ENCODE measurements at places on chromosomes 16 and 17.
A peak's percentile ranks its signal among the peaks of the same experiment; 100 is the strongest.

DNA sequence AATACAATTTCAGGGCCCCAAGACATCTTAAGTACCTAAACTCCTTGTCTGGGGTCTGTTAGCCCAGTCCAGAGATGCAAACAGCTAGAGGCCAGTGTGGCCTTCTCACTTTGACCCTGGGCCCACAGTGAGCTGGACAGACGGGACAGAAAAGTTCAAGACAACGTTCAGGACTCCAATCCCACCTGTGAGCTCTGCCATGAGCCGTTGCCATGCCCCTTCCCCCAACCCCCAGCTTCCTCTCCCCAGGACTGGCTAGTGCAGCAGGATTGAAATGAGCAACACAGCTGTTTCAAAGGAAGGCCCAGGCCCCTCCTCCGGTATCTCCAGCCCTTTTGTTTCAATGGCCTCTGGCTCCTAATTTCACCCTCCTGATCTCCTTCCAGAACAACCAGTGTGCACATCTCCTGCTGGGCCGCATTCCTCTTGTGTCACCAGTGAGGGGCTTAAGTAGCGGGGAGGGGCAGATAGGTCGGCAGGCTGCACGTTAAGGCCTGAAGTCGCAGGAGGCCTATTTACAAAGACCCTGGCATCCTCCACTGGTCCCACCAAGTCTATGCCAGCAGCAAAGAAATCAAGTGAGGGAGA lies 11.3 kb downstream of the AXIN2 start:
- DNase-seq = no peak

DNA sequence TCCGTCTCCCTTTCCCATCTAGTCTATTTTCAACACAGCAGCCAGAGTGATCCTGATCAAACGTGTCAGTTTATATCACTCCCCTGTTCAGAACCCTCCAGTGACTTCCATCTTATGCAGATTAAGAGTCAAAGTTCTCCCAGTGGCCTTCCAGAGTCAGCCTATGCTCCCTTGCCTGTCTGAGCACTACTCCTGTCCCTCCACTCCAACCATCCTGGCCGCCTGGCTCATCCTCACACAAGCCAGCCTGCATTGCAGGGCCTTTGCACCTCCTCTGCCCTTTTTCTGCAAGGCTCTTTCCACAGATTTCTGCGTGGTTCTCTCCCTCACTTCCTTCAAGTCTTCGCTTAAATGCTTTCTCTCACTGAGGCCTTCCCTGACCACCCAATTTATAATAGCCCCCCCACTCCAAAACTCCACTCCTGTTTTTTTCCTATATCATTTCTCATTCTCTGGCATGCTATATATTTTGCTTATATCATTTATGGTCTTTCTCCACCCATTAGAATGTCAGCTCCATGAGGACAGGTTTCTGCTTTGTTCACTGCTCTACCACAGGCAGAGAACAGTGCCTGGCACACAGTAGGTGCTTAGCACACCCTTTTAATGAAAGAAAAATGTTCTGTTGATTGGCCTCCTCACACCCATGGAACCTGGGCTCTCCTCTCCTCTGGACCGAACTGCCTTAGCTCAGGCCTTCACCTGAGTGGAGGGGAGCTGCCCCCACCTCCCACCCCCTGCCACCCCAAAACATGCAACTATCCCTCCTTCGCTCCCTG lies 9.3 kb downstream of the SAMD14 start:
- no peak for DNase-seq

GRCh38 chr16:85592700-85593493 lies 20.2 kb upstream of the GSE1 start:
- no peak for DNase-seq

DNA sequence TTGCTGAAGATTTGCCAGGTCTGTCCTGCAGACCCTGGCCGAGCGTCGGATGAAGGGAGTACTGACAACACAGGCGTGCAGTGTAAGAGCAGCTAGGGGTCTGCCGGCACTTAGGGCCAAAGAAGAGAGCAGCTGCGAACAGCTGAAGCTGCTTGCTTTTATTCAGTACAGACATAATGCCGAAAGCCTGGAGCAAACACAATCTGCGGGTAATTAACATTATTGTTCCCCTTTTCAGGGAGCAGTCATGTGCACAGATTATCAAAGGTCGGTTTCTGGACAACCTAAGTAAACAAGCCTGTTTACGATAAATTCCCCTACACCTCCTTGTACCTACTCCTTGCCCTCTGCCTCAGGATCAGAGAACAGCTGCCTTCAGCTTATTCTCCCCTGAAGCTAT lies 12.0 kb upstream of the KRT23 start:
- DNase-seq = no peak

DNA sequence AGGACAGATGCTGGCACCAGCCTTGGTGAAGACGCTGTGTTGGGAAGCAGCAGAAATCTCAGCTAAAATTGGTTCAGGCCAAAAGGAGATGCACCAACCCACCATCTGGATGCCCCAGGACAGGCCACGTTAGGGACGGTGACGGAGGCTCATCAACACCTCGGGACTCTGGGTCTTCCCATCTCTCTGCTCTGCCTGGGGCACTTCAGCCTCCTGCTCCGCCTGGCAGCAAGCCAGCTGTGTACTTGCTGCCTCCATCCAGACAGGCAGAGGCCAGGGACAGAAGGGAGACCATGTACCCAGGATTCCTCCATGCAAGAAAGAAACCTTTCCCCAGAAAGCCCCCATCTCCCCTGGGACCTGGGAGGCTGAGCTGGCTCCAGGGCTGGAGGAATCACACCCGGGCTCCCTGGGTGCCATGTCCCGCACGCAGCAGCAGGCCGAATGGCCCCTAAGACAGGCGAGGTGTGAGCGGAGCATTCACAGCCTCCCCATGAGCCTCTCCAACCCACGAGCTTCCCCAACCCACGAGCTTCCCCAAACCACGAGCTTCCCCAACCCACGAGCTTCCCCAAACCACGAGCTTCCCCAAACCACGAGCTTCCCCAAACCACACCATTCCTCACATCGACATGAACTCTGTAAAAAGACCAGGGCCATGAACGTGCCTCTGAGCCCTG lies 274.5 kb downstream of the C16orf95 start:
- DNase-seq = no peak

DNA sequence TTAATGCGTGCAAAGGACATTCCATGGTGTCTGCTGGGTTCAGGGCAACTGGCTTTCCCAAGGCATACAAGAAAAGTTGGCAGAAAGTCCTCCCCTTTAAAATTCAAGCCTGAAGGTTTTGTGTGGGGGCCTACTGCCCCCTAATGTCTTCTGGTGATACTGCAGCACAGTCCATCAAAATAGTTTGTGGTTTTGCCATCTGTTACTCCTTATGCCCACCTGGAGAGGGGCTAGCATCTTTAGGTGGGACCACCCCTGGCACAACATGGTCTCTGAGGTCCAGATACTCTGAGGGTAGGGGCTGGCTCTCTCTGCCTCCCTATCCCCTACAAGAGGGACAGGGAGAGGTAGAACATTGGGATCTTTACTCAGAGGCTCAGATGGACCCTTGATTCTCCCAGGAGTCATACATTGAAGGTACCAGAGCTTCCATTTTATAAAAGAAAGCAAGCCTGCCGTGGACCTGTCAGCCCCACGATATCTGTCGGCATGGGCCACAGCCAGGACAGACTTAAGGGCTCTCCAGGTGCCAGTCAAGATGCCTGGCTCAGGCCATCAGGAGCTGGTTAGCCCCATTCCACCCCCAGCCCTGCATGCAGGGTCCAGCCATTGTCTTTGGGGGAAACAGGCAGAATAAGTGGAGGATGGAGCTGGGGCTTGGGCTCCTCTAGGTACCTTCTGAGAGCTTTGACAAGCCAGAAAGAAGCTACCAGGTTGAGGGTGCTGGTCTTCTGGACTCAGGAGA lies 6.3 kb downstream of the ESRP2 start:
- peak; percentile 61 for DNase-seq

DNA sequence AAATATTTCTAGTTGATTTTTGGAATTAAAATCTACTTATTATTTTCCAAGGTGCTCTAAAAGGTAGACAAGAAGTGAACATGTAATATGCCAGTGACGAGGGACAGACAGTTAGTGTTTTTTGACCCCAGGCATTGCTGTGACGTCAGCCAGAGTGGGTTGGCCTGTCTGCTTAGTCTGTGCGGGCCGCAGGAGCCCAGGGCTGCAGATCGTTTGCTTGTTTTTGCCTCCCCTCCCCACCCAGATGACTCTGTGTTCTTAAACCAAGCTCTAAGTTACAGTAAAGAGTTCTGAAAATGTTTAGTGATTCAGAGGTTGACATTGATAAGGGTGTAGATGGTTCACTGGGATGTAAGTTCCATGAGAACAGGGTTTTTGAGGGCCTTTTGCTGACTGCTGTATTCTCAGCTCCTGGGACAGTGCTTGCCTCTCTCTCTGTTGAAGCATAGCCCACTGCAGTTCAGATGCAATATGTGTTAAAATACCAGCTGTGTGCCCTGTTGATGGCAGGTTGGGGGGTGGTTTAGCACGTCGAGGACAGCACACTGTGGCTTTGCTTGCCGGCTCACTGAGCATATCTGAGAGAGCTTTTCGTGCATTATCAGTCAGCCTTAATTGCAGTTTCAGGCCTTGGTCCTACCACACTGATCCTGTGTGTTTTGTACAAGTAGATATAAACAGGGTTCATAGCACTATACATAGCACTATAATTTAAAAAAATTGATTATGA lies 64.8 kb downstream of the SEC14L1 start:
- no peak for DNase-seq

- DNase-seq = no peak
Measured at GRCh38 chr17:2436316-2436905, 35.6 kb upstream of the MNT start.

DNA sequence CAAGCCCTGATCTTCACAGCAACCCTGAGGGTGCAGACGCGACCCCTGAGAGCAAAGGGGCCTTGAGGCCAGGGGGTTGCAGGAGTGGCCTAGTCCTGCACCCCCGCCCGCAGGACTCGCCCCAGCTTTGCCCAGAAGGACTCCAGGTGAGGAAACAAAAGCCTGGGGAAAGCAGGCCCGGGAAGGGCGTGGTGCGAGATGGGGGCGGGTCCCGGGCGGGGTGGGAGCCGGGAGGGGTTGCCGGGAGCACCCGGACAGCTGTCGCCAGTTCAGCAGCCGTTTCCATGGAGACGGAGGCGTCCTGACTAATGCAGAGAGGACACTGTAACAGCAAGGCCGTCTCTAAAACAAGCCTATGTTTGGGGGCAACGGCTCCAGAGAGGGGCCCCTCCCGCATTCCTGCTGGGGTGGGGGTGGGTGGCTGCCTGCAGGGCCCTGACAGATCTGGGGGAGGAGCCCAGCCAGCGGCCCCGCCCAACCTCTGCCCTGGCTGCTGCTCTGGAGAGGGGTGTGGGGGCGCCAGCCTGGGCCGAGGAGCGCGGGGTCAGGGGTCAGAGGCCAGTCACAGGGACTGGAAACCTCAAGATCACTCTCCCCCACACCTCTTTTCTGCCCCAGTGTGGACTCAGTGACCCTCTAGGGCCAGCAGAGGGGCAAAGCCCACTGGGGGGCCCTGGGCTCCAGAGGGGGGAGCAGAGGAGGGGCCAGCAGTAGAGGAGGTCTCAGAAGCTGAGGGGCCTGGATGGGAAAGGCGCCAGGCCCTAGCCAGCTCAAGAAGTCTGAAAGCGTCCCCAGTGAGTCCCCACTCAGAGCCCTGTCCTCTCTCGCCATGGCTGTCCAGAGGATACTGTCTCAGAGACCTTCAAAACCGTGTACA lies 3.1 kb upstream of the TPPP3 start:
- DNase-seq = no peak

GRCh38 chr16:78215222-78215621 lies 115.8 kb downstream of the WWOX start:
- DNase-seq = no peak

DNA sequence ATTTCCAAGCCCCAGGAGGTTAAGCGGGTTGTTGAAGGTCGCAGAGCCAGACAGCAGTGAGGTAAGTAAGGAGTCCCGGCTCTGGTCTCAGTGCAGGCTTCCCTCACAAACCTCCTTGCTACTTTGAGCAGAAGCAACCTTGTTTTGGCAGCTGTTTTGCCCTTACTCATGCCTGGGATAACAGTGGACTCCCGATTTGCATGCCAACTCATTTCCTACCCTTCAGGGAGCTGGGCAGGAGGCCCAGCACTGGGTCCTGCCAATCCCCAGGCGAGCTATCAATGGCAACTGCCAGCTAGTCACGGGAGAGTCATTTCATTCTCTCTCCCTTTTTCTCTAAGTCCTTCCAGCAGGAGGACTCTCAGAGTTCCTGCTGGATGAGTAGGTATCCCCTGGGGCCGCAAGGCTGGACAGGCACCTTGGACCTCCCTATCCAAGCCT lies 72.0 kb upstream of the KSR1 start:
- no peak for DNase-seq

- DNase-seq = no peak
Measured at GRCh38 chr17:34413443-34414119, 50.5 kb upstream of the CCL1 start.

DNA sequence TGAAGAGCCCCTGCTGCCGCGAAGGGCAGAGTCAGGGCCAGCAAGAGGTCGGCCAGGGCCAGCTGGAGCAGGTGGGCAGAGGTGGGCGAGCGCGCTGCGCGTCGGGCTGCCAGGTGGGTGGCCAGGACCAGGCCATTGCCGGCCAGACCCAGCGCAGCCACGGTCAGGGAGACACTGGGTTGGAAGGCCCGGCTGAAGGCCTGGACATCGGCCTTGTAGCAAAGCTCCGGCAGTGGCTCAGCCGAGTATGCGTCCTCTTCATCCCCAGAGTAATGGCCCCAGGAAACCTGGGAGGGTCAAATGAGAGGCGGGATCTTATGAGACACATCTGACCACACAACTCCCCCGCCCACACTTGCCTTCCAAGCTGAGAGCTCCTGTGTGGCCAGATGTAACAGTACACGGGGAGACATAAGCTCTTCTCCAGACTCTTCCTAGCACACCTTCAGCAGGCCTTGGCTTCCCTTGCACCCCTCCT lies 1.3 kb downstream of the CCR10 start:
- no peak for DNase-seq

DNA sequence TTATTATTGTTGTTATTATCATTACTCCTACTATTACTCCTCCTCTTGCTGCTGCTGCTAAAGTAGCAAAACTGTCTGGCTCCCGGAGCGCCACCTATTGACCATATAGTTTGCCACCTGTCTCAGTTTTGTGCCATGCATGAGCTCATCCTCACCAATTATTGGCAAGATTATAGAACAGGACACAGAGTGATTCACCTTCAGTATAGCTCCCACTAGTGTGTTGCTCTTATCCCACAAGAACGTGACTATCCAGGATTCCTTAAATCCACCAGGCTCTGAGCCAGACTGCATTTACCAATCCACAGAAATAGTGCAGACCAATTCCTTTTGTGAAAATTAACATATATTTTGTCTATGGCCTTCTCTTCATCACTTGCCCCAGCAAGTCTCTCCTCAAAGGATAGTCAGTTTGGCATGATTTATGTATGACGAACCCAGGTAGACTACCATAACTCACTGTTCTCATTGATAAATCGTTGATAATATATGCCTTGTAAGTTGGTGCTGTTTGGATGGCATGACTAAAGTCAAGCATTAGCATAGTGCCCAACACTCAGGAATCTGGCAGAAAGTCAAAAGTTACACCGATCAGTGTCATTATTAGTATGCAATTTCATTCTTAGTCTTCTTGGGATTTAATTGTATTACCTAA lies 405.5 kb upstream of the HSBP1 start:
- no peak for DNase-seq

GRCh38 chr16:81432937-81433557 lies 11.6 kb upstream of the CMIP start:
- no peak for DNase-seq
